SW480 (cell line): ENCODE measurements at places on chromosomes 3 and 15.

GRCh38 chr15:79773128-79773527 is 123.7 kb downstream of the MTHFS start:
- DNase-seq, result no peak

DNA sequence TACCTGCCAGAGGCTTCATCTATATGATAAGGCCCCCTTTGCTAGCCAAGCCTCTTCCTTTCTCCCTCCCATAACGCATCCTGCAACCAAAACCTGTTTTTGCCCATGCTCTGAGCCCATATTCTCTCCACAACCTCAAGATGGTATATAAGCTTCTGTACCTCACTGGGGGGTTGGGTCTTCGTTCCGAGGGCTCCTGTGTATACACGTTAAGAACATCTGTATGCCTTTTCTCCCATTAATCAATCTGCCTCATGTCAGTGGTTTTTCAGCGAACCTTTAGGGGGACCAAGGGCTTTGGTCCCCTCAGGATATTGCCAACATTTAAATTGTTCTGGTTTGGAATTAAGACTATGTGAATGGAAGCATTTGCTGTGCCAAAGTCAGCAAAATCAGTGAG is 168.0 kb downstream of the PEX5L start:
- no peak for DNase-seq

- DNase-seq, result no peak
Measured at GRCh38 chr3:77479021-77479420, 439.1 kb downstream of the ROBO2 start.

DNA sequence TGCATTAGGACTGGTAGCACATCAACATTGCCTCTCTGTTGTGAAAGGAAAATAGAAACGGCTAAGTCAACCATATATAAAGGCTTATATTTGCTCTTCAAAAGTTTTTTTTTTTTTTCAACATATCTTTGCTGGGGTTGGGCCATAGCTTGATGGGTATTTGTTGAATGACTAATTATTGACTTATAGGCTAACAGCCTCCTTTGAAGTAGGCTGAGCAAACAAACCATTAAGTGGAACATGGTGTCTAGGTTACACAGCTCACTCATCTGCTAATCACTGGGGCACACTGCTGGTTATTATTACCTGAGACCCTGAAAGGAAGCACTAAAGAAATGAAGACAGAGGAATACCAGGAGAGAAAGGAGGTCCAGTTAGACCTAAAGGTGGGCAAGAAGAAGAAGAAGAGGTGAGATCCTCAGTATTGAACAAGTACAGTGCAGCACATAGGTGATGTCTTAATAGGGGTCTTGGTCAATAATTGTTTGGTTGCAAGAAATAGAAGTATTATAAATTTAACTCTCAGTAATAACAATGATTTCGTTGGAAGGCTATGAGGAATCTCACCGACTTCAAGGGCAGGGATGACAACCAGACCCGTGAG is 139.4 kb downstream of the RPLP1 start:
- DNase-seq, result peak; percentile 98

DNA sequence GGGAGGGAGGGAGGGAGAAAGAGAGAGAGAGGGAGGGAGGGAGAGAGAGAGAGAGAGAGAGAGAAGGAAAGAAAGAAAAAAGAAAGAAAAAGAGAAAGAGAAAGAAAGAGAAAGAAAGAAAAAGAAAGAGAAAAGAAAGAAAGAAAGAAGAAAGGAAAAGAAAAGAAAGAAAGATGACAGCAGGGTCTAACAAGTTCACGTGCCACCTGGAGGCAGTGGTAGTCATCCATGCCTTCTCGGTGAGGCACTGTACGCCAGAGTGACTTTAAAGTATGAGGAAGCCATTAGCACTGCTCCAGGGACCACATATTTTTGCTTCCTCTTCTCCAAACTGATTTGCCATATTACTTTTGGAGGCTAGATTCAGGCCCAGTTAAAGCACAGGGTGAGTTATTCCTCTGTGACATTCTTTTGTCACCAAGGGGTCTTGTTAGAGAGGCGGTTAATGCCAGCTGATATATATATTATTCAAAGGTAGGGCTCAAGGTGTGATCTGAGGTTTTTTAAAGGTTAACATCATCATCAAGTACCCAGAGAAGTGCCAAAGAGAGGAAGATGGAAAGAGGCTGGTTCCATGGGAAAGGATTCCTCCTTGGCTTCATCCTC is at the start of gene HTR3D:
Gene HTR3D (plus strand): TSS at position 556 of the 606 bp plus-strand sequence. CDS start 0 bp downstream, at position 556.
- DNase-seq, result no peak

DNA sequence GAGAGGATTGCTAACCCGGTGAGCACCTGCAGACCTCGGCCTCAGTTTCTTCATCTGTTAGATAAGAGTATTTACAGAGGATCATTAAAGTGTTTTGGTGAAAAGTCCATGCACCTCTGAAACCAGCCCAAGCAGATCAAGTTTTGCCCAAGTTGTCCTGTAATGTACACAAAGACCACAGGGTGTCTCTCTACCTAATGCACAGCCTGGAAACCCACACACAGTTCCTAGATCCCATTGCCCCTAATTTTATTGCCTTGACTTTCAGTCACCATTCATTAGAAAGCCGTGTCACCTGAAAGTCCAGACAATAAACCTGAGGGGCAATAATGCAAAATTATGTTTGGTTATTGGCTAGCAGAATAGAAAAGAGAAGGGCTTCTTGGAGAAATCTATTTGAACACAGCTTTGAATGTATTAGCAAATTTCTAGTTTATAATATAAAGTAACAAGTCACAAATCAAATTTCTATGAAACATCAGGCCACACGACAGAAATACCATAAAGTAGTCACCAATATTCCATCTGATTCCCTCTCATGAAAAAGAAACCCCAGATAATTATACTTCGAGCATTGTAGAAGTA is 161.3 kb upstream of the SLC2A2 start:
- peak; percentile 67 for DNase-seq

- DNase-seq, result no peak
Measured at GRCh38 chr3:72485641-72486040, 362.6 kb downstream of the SHQ1 start.

GRCh38 chr15:52240166-52240565 is 49.0 kb upstream of the GNB5 start:
- DNase-seq, result no peak

DNA sequence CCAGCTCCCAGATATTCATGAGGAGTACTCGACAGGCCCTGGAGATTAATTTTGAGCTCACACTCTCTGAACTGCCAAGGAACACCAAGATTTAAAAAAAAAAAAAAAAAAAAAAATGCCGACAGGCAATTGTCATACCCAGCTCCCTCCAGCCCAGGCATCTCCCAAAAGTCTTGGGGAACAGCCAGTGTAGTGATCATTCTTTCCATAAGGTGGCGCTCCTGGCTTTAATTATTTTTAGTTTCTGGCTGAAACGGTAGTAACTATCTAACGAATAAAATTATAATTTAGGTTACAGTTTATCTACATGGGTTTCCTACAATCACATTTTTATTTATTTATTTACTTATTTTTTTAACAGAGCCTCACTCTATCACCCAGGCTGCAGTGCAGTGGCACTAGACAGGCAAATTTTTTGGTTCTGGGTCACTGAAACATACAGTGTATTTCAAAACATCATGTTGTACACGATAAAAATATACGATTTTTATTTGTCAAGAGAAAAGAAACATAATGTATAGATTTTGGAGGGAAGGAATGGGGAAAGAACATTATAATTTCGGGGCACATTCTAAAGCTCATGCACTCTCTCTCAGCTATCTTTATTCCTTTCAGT is 157.3 kb downstream of the ADAMTS9 start:
- peak; percentile 47 for DNase-seq
